Erythroblast (primary cell): ENCODE measurements at places on chromosomes 13 and 19.

DNA sequence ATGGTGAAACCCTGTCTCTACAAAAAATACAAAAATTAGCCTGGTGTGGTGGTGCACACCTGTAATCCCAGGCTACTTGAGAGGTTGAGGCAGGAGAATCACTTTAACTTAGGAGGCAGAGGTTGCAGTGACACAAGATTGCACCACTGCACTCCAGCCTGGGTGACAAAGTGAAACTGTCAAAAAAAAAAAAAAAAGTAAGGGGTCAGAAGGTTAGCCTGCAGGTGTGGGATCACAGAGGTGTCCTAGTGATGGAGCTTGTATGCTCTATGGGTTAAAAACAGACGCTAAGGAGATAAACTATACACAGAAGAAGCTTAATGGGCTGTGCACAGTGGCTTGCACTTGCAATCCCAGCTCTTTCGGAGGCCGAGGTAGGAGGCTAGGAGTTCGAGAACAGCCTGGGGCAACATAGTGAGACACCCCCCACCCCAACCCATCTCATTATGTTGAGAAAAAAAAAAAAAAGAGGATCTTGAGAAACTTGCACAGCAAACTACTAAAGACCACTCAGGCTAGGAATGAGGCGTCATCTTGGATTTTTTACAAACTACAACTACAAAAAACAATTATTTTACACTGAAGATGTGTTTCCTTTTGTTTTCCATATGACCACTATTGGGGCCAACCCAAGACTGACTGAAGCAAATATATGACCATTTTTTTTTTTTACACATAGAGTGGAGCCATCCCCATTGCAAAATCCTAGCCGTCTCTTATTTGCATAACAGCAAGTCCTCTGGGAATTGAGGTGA is 7.9 kb downstream of the FOSB start:
- DNase-seq: no peak

GRCh38 chr19:4501691-4502090 is 16.6 kb downstream of the PLIN4 start:
- DNase-seq: no peak

DNA sequence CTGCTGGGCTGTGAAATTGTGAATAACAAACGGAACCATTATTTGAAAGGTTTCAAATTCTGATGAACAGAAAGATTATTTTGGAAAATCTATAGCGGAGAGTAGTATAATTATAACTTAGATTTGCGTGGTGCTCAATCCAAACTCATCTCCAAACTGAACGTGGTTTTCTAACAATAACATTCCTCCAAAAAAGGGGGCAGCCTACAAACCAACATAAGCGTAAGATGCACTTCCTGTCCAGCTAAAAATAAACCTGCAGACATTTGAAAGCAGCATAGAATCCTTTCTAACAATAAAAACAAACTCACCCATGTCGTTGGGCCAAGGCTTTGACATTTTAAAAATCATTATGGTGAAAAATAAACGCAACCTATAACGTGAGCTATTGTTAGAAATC is 178.4 kb downstream of the COL4A1 start:
- DNase-seq: no peak

DNA sequence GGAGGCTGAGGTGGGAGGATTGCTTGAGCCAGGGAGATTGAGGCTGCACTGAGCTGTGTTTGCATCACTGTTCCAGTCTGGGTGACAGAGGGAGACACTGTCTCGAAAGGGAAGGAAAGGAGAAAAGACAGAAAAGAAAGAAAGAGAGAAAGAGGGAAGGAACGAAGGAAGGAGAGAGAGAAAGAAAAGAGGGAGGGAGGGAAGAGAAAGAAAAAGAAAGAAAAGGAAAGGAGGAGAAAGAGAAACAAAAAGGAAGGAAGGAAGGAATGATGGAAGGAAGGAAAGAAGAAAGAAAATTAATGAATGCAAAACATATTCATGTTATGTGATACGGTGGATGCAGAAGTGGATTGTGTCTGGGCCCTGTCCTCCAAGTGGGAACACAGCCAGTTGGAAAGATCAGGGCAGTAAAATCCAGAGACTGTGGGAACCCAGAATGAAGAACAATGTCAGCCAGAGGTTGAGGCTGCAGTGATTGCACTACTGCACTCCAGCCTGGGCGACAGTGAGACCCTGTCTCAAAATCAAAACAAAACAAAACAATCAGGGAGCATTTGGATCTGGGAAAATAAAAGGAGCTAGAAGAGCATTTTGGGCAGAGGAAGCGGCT is 6.2 kb downstream of the PHLDB3 start:
- DNase-seq: no peak

GRCh38 chr19:958967-959855 is 24.9 kb upstream of the WDR18 start:
- no peak for DNase-seq

DNA sequence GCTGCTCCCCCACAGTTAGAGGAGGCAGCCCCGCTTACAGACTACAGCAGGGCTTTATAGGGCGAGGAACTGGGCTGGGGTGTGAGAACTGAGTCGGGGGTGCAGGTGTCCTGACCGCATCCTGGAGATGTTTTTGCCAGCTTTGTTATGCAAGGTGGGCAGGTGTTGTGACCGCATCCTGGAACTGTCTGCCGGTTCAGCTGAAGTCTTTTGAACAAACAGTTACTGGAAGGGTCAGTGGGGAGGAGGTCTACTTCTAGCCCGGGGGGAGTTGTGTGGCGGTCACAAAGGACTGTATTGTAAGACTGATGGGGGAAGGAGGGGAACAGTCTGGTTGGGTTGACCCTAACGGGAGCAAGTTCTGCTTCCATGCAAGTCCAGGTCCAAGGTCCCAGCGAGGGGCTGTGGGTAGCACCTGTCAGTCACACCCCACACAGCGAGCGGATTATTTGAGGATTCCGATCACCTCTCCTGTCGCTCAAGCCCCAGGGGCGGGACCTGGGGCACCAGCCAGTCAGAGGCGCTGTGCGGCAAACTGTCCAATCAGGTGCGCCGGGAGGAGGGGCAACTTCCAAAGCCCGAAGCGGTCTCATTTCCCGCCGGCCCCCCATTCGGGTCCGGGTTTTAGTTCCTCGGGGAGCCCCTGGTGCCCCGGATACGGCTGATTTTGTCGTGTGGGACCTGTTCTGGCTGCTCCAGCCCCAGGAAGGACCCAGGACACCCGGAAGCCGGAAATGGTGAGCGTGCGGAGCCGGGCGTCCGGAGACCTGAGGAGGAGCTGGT is at the start of gene ZNF101:
TSS of gene ZNF101 (plus strand) at position 610 of the 783 bp plus-strand sequence. CDS start at position 735, 125 bp downstream.
- DNase-seq: peak; percentile 95

DNA sequence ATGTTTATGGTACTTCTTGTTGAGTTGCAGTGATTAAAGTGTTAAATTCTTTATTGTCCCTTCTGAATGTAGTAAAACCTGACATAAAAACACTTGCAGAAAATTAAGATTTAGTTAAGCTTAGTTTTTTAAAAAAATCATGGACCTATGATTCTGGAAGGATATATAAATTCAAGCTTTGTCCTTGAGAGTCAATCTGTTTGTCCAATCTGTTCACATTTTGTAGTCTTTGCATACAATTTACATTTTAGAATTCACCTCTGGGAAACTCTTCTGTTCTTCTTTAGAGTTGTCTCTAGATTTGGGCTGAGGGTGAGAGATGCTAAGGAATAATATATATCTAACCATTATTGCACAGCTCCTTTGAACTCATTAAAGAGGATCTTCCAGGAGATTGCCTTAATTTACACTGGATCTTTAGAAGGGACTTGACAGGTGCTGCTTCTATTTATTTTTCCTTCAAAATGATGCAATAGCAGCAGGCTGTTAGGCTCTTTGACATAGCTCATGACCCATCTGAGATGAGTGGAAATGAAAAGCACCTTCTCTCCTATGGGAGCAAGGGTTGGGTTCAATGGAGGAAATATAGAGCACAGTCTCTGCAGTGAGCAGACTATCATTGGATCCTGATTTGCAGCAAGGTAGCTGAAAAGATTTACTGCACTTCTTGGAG is 433.9 kb downstream of the GPC6 start:
- DNase-seq: no peak

- DNase-seq: no peak
Observed at GRCh38 chr13:71169180-71169579, 697.8 kb downstream of the DACH1 start.

GRCh38 chr19:52658595-52658994 is 20.4 kb upstream of the ZNF83 start:
- DNase-seq: no peak

GRCh38 chr19:47542030-47542475 is 27.2 kb upstream of the NAPA start:
- no peak for DNase-seq

DNA sequence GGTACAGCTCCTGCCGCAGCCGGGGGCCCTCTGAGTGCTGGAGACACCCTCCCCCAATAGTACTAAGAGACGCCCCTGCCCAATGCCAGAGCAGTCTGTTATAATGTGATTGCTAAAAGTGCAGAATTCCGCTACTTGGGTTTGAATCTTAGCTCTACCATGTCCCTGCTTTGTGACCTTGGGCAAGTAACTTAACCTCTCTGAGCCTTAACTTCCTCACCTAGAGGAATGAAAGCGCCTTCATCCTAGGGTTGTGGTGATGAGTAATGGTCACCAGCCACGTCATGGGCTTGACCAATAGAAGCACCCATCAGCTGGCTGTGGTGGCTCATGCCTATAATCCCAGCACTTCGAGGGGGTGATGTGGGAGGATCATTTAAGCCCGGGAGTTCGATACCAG is 6.5 kb downstream of the PLEKHG2 start:
- DNase-seq: no peak

DNA sequence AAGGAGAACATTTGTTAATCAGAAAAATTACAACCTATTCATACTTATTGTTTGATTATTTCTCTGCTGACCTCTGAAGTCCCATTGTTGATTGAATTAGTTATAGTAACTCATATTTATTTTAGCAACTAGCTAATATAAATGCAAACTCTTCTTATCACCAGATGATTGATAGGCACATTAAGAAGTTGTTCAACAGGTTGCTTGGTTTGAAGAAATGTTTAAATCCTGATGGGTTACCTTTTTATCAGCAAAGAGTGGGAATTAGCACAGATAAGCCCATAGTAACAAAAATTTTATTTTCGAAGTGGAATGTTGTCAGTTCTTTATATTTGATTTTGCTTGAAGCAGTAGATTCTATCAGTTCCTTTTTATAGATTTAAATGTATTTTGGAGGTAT is 44.4 kb downstream of the KLF5 start:
- DNase-seq: no peak

DNA sequence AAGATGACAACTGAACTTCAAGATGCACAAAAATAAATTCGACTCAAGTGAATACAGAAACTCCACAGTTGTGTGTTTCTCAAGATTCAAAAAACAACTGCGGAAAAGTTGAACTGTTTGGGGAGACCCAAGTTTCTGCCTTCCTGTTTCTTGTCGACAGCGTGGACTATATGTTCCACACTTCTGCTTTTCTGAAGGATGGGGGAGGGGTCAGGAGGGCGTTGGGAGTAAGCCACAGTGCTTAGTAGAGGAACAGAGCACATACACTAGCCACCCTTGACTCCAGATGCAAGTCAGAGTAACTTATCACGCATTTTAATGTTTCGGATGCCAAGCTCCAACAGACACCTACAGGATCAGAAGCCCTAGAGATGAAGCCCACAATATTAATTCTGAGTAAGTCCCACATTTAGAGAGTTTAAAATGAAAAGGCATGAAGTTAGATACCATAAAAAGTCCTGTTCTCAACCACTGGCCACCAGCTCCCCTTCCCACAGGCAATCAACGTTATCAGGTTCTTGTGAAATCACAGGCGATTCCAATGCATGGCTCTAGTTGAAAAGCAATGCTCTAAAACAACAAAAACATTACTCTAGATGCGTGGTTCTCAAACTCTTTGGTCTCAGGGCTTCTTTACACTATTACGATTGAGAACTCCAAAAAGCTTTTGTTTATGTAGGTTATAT is 4.2 kb downstream of the TUBGCP3 start:
- DNase-seq: peak; percentile 15

DNA sequence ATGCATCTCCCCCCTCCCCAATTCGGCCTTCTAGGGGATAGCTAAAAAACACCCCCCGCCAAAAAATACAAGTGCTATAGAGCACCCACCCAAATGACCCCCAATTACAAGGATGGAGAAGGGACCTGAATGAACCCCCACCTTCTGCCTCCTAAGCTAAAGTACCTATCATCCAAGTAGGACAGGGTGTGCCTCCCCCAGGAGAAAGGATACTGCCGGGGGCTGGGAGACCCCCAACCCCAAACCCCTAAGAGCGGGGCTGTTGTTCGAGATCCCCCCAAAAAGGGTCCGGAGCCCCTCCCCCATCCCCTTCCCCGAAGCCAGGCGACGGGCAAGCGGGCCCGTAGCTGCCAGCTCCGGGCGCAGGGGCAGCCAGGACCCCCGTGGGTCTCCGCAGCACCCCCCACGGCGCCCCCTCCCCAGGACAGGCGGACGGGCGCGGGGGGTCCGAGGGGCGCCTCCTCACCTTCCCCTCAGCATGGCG is 1.9 kb downstream of the ZC3H4 start:
- DNase-seq: no peak

DNA sequence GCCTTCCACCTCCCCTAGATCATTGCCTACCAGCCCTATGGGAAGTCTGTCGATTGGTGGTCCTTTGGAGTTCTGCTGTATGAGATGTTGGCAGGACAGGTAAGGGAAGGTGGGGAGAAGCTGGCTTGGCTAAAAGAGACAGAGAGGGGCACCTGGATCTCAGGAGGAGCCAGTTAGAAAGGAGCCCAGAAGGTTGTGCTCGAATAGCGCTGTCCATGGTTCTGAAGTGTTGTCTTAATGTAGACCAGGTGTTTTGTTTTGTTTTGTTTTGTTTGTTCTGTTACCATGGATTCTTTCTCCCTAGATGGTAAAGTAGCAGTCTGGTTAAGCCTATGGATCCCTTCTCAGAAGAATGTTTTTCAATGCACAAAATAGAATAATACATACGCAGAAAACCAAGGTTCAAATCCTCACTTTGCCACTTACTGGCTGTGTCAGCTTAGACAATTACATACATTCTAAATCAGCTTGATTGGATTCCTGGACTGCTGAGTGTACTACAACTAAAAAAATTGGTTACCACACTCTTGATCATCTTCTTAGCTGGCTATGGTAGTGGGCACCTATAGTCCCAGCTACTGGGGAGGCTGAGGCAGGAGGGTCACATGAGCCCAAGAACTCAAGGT is 5.9 kb upstream of the CACNG7 start:
- peak; percentile 55 for DNase-seq

DNA sequence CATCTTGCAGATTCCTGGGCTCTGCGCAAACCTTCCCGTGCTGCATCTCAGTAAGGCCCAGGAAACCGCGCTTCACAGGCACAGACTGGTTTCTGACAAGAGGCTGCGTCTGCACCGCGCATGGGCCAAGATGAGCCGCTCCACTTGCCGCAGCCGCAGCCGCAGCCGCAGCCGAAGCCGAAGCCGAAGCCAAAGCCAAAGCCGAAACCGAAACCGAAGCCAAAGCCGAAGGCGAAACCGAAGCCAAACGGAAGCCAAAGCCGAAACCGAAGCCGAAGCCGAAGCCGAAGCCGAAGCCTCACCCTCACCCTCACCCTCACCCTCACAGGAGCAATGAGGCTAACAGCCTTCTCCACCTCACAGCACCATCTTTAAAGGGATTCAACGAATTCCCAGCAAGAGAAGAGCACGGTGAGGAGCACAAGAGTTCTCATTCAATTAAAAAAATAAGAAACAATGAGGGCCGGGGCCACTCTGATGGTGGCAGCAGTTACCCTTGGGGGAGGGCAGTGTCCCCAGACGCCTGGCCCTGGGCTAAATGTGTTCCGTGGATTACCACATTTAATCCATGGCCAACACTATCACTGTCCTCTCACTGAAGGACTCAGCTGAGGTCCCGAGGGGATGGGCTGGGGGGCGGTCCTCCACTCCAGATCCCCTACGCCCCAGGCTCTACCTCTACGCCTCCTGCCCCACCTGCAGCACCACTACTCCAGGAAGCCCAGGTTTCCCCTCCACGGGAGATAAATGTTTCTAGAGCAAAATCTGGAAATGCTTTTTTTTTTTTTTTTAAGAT is 29.1 kb downstream of the ZNF787 start:
- no peak for DNase-seq
